ENCODE measurements at places on chromosomes 2 and 18.

DNA sequence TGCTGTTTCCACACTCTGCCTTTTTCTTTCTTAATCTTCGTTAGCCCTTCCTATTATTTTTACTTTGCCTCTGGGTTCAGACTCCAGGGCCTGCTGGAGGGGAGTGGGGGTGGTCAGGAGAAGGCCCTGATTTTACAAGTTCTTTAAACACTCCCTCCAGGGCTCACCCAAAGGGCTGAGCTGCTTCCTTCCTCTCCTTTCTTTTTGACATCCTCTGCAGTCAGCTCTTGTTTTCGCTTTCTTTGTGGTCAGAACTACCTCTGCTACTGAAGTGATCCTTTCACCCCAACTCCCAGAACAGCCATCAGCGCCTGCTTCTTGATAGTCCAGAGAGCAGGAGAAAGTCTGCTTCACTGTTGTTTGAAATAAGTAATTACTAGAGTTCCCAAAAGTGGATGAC is 925.7 kb downstream of the EPHA4 start:
- DNase-seq, result no peak

DNA sequence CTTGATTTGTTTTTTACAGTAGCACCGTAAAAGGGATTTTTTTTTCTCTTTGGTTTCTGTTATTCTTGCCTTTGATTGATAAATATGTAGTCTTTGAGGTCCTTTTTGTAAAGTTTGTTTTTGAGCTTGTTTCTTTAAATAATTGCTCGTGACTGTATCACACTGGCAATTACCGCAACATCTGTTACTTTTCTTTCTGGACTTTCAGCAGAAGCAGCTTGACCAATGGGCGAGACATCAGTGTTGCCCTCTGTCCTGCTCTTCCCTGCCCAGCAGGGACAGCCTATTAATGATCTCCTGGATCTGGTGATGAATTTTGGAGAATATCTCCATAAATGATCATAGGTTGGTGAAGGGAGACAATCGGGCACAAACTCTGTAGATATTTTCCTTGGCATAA is 74.9 kb downstream of the TDRD15 start:
- no peak for DNase-seq

- no peak for DNase-seq
These were observed 28.1 kb upstream of the SPP2 start for GRCh38 chr2:234022424-234022823.

DNA sequence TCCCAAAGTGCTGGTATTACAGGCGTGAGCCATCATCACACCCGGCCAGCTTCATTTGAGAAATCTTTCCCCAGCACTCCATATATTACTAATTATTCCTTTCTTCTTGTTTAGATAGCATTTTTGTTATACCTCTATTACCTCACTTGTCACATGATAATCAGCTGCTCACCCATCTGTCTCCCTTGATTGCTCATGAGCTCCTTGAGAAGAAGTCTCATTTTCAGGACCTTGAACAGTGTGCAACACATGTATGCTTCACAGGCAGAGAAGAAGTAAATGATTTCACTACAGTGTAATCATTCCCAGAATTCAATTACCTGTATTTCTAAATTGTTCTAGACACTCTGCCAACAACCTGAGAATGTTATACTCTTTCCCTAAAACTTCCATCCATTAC is 6.2 kb downstream of the PAIP2B start:
- DNase-seq, result no peak

- peak; percentile 7 for DNase-seq
These were observed 67.3 kb upstream of the UPP2 start for GRCh38 chr2:158034198-158034866.

DNA sequence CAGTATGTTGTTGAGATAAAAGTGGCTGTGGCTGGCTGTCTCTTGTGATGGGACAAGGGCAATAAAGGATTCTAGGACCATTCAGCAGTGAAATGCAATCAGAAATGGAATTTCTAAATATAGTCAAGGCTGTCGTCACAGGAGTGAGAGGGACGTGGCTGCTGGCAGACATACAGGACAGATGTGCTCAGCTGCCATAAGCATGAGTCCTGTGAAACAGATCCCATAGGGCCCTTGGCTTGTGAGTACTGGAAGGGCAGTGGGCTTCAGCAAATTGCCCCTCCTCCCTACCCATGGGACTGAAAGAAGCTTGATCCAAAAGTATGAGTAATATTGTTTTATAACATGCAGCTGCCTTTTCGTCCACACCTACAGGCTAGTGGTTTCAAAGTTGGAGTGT is 4.2 kb upstream of the CNNM3 start:
- no peak for DNase-seq

GRCh38 chr2:23199115-23199918 is 185.7 kb upstream of the KLHL29 start:
- DNase-seq, result no peak

DNA sequence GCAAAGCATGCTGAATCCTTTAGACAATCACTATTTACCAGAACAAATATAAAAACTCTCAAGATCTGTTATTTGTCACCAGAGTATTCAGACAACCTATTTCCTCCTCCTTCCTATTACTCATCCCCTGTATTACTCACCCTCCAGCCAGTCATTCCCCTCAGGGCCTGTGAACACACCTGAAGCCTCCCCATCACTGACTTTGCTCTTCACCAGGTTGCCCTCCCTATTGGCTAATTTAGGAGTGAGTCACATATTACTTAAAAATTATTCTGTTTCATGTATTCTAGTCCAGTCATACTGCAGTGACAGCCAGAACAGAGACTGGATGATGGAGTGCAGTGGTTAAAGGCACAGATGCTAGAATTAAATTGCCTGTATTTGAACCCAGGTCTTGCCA is 3.7 kb upstream of the ATG16L1 start:
- no peak for DNase-seq

DNA sequence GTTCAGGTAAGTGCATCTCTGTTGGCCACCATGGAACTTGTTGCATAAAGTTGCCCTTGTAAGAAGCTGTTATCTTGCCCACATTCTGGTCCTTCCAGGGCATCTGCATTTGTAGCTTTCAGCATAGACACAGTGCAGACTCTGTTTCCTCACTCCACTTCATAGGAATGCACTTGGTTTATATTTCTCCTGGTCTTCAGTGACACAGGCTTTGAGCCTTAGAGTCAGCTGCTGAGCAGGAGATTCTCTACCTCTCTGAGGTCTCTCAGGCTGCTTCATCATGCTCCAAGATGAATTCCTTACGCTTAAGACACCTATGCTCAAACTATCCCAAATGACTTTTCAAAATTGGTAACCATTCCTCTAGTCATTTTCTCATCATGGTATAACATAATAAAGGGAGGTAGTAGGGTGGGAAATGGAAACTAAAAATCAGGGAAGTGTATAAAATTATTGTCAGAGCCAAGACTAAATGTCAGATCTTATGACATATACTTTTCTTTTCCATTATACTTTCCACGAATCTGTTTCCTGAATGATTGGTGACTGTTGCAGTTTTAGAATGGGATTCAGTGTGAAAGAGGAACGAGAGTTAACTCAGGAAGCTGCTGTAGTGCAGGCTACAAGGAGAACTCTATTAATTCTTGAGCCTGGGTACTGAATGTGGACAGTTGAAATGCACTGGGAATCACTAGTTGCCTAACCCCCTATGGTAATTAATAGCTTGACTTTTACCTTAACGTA is 72.0 kb downstream of the GALNT1 start:
- no peak for DNase-seq

- no peak for DNase-seq
These were observed 68.1 kb downstream of the SCN2A start for GRCh38 chr2:165307317-165307716.

DNA sequence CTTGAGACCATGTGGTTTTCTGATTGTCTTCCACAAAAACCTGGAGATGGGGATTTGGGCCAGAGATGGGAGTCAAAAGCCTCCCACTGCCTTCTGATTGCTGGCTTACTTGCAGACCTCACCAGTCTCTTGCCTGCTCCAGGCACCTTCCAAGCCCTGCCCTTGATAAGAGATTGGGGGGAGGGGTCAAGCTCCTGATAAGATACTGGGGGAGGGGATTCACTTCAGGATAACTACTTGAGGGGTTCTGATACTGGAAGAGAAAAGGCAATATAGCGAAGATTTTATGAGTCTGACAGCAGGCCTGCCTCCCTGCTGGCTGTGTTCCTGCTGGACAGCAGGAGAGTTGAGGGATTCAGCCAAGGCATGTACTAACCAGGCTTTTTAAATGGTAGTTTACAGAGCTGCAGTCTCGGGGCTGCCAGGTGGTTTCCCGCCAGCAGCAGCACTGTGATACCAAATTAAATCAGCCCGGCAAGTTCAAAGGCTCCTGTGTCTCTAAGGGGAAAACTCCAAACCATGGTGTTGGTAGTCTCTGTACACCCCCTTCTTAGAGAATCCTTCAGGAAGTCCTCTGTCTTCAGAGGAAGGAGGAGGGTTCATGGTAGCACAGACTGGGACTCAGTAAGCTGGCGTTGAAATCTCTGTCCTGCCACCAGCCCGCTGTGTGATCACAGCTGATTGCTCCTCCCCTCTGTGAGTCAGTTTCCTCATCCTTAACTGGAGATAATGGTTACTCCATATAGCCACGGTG is 58.3 kb downstream of the FBXO36 start:
- no peak for DNase-seq

- DNase-seq, result no peak
These were observed 54.2 kb upstream of the ZNF396 start for GRCh38 chr18:35431374-35431741.

- DNase-seq, result no peak
These were observed 456 bp downstream of the LRP1B start for GRCh38 chr2:142130111-142131009.

- DNase-seq, result no peak
These were observed 45.2 kb downstream of the CYP1B1 start for GRCh38 chr2:38030635-38031355.
